HFFc6 (cell line): ENCODE measurements at places on chromosomes 6 and 20.

DNA sequence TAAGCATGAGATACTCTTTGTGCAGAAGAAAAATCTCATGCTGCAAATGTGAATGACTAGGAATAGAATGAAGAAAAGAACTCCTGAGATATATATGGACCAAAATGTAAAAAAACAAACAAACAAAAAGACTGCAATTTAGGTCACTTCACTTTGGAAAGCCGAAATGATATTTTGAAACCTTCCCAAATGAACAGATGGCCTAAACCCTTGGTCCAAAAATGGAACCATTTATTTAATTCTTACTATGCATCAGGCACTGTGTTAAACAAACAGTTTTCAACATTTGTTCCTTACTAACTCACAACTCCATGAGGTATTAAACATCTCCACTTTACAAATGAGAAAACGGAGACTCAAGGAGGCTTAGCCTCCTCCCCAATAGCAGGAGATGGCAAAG lies 107.5 kb downstream of the VIP start:
- no peak for DNase-seq

DNA sequence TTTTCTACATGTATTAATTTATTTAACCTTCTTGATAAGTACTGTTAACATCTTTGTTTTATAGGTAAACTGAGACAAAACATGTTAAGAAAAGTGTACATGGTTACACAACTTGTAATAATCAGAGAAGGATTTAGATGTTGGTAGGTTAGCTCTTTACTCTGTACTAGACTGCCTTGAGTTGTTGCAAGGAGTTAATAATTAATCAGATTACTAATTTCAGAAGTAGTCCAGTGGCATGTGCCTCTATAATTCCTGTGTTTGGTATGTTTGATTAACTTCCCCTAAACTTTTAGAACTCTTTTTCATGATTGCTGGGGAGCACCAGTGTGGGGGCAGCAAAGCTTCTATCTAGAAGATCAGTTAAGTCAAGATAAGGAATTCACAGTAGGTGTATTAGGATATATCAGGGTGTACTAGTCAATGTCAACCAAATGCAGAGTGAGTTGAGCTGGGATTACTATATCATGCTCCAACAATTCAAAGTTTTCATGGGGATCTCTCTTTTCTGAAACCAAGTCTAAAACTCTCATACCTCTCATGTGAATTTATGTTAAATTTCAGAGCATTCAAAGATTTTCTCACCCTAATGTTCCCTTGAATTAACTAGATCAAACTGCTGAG lies 129.7 kb upstream of the AHI1 start:
- no peak for DNase-seq

GRCh38 chr20:31721408-31722256 lies 1.0 kb downstream of the BCL2L1 start:
- no peak for DNase-seq

DNA sequence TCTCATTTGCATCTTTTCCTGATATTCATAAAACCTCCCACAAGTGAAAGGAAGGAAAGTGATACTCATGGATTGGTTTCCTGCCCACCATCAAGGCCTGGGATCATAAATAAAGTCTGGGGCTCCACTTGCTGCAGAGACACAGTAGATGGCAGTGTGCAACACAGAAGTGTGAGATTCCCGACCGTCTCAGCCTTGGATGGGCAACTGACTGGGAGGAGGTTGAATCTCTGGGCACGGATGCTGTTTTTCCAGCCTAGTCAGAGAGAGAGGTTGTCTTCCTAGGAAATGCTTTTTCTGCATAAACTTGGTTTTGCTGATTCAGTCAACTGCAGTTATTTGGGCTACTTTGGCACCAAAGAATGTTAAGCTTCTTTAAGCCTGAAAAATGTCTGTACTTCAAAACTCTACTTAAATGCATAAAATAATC lies 9.9 kb upstream of the RFPL4B start:
- DNase-seq = peak; percentile 87

DNA sequence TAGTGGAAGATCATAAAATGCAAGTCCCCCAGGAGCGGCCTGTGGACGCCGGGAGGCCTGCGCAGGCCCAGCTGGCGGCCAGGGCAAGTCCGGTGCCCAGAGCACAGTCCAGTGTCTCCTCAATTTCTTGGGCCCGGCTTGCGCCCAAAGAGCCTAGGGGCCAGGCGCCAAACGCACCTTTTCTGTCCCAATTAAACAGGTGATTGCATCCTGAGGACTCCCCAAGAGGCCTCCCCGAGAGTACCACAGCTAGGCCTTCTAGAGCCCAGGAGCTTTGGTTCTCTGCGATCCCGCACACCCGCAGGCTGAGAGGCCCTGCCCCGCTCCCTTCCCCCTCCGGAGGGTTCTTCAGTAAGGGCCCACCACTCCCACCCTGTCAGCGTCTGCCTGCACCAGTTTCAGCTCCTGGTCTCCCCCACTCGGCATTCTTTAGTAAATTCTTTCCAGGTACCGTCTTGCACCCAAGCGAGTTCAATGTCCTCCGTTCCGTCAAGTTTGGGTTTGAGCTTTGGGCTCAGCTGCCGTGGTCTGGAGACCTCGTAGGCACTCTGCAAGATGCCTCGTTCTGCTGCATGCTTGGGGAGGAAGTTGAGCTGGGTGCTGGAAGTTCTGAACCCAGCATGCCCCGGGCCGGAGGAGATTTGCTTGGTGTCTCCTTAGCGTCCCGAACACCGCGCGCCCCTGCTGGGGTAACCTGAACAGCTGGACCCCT lies 3.9 kb upstream of the NKX2-2 start:
- no peak for DNase-seq
